Activated T-cell treated with anti-CD3 and anti-CD28 coated beads for 4 hours (primary cell): ENCODE measurements at places on chromosomes 6 and 20.

DNA sequence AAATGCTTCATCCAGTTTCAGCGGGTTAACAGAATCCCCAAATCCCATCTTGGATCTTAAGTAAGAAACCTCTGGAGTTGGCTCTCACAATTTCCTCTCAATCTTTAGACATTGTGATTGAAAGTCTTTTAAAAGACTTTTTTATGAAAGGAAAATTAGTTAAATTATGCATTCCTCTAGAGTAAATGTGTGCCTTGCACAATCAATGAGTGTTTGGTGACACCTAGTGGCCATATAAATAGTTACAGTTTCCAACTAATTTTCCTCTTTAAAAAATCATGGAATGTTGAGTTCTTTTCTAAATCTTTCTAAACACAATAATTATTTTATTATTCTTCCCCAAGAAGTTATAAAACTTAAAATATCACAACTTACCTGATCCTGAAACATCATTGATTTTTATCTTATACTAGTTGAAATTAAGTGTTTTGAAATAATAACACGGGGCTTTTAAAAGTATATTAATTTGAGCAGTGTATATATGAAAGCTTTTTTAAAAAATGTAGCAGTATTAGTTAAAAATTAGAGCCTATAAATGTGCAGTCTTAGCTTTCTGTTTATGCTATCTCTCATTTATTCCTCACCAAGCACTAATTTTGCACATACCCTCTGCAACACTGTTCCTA, 66.4 kb downstream of the PKHD1 start:
- DNase-seq = no peak

DNA sequence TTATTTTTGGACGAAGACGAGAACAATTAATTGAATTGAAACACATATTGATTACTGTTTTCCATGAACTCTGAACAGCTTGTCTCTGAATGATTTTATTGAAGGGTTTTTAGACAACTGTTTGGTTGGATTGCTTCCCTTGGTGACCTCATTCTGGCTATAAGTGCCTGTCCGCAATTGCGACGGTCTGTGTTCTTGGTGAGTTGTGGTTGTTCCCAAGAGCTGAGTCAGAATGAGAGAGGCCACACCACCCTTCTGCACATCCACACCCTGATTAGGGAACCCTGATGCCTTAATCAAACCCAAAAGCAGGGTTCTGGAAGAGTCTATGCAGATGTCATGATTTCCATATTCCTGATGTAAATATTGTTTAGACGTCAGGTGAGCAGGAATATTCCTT, 747.0 kb downstream of the PTPRT start:
- DNase-seq = no peak

- DNase-seq = no peak
These were observed 21.8 kb upstream of the SAMD5 start for GRCh38 chr6:147486683-147487082.

DNA sequence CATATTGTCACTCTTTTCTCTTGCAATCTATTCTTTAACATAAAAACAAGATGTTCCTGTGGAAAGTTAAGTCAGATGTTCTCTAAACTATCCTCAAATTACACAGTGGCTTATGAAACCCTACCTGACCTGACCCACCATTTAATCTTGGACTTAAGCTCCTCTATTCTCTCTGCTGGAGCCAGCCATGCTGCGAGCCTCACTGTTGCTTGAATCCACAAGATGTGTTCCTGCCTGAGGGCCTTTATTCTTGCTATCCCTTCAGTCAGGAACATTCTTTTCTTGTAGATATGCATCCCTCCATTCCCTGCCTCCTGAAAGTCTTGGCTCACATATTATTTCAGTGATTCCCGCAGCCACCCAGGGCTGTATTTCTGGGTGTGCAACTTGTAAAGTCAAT, 283.2 kb downstream of the EPHA7 start:
- no peak for DNase-seq

- no peak for DNase-seq
These were observed 189.2 kb upstream of the RAB32 start for GRCh38 chr6:146354451-146354850.
